AML-193 (cell line): ENCODE measurements at places on chromosomes 3 and 15.

GRCh38 chr3:33430061-33430460, 10.1 kb downstream of the UBP1 start:
- DNase-seq = no peak

DNA sequence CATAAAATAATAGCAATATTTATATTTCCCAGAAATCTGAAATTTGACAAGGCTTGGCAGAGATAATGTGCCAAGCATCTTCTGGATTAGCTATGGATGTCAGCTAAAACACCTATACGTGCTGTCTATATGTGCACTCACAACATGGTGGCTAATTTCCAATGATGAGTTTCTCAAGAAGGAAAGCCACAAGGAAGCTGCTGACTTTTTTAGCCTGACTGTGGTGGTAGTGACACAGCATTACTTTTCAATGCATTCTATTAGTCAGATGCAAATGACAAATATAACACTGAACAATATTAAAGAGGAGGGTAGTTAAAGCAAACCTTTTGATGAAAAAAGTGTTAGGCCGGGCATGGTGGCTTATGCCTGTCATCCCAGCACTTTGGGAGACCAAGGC, 101.7 kb upstream of the CCDC54 start:
- DNase-seq = no peak

DNA sequence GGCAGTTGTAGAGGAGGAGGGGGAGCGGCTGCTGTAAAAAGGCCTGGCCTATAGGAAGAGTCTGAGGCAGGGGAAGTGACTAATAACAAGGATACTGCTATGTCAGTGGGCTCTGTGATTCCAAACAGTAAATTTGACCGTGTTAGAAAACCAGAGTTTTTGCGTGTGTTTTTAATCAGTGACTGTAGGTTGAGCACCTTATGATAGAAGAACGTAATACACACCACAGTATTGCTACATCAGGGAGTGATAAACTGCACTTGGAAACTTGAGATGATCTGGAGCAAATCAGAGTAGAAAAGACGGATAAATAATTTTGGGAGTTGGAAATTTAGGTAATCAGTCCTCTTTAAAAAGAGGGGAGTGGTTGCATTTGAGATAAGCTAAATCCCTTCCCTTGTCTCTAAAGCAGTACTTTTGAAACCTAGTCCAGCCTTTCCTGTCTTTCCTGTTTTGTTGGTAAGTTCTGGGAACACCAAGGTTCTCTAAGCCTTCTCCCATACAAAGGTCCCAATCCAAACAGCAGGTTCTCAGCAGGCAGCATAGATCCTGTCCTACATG, 130.5 kb upstream of the NR2E3 start:
- DNase-seq = no peak

GRCh38 chr3:182092662-182093262, 381.0 kb downstream of the SOX2 start:
- DNase-seq = no peak

DNA sequence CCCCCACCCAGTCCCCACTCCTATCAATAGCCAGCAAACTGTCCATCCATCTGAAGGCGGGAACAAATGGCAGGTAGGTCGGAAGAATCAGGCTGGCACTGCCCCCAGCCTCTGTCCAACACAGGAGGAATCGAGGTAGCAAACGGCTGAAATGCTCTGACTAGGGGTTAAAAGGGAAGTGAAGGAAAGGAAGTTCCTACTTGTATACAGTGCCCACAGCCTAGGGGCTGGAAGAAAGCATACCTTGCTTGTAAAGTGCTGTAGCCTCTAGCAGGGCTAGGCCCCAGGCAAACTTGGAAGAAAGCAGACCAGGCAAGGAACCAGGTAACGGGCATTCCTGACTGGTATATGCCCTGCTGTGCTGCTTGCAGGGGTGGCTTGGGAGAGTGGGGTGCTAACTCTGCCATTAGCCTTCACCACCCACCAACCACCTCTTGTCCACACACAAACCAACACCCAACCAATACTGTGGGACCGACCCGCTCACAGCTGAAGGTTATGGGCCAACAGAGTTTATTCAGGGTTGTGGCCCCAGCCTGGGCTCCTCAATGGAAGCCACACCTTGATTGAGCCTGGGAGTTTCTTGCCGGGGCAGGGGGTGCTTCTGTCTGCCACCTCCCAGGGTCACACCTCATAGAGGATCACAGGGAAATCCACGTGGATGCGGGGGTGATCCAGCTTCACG, 2.4 kb downstream of the TUSC2 start:
- peak; percentile 31 for DNase-seq

GRCh38 chr3:177713928-177714900, 516.9 kb upstream of the TBL1XR1 start:
- no peak for DNase-seq

GRCh38 chr15:33104212-33104611, 90.3 kb downstream of the FMN1 start:
- DNase-seq = peak; percentile 34

GRCh38 chr3:3405131-3405530, 225.6 kb upstream of the CRBN start:
- no peak for DNase-seq

DNA sequence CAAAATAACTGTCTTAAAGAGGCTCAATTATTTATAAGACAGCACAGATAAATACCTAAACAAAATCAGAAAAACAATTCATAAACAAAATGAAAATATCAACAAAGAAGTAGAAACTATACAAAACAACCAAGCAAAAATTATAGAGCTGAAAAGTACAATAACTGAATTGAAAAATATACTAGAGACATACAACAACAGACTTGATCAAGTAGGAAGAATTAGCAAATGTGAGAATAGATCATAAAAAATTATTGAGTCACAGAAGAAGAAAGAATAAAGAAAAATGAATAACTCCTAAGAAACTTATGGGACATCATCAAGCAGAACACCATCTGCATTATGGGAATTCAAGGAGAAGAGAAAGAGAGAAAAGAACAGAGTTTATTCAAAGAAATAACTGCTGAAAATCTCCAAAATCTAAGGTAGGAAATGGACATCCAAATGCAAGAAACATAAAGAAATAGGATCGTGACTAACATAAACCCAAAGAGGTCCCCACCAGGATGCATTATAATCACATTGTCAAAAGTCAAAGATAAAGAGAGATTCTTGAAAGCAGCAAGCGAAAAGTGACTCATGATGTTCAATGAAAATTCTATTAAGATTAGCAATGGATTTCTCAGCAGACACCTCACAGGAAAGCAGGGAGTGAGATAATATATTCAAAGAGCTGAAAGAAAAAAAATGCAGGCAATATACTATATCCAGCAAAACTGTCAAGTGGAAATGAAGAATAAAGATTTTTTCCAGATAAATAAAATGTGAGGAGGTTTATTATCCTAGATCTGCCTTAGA, 85.9 kb downstream of the DCLK3 start:
- DNase-seq = no peak

- DNase-seq = no peak
These were observed 754.6 kb downstream of the AGBL1 start for GRCh38 chr15:86834115-86834863.
